ENCODE measurements at places on chromosomes 1 and 21.

DNA sequence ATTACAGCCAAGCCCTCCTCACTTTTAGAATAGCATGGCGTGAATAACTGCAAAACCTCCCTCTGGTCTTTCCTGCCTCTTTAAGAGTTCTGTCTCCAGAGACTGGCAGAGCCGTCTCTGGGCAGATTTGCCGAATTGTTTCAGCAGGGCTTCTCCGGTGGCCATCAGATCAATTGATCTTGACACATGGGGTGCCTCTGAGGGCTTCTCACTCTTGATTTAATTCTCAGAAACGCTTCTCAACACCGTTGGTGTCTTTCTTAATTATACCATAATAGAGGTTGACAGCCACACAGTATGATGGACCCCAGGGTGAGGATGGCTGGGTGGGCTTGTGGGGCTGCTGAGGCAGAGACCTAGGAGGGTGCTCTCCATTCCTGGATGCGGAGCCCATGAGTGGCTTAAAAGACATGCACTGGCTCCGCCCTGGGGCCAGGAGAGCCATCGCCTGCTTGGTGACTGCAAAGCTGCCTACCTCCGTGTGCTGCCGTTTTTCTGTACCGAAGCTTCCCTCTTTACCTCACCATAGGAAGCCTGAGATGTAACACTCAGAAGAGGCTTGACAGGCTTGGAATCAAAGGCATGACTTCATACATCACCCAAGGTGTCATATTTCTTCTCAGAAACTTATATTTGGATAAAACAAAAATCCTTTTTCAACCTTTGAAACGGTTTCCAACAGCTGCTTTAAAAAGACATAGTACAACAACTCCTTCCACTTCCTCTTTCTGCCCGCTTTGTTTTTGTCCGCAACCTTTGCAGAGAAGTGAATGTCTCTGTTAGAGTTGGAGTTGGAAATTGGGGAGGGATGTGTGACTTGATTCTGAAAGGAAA, 82.9 kb downstream of the GALNT2 start:
- peak; percentile 69 for DNase-seq

- DNase-seq = no peak
Measured at GRCh38 chr1:201015551-201016091, 7.9 kb downstream of the KIF21B start.

- DNase-seq = no peak
Measured at GRCh38 chr1:182643699-182644098, 39.5 kb upstream of the RGS16 start.

- DNase-seq = no peak
Measured at GRCh38 chr1:41872074-41872473, 46.6 kb downstream of the HIVEP3 start.

- DNase-seq = no peak
Measured at GRCh38 chr1:234870020-234870981, 258.3 kb downstream of the TOMM20 start.

DNA sequence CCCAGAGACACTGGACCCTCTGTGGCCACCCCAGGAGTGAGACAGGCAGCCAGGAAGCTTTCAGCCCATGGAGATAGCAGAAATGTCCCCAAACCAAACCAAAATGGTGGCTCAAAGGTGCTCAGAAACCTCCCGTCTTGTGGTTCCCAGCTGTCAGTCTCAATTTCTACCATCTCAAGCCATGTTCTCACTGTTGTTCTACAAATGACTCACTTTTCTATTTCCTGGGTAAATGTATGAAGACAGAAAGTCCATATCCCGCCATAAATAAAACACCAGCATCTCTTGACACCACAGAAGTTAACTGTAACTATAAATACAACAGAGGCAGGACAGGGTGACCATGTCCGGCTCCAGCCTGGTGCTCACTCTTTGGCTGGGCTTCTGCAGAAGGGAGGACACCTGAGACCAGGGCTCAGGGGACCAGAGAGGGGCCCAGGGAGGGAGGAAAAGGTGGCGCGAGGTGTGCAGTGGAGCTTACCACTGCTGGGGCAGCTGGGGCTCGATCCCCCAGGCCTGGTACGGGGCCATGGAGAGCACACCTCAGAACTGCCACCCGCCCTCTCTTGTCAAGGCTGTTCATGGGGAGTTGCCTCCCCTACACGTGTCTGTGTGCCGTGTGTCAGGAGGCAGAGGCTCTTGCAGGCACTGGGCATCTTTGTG, 43.6 kb downstream of the EPHB2 start:
- no peak for DNase-seq

All from SK-N-DZ (cell line).